ENCODE measurements at places on chromosomes 3 and 15.

GRCh38 chr15:39296955-39297354 is 283.9 kb upstream of the THBS1 start:
- DNase-seq = no peak

DNA sequence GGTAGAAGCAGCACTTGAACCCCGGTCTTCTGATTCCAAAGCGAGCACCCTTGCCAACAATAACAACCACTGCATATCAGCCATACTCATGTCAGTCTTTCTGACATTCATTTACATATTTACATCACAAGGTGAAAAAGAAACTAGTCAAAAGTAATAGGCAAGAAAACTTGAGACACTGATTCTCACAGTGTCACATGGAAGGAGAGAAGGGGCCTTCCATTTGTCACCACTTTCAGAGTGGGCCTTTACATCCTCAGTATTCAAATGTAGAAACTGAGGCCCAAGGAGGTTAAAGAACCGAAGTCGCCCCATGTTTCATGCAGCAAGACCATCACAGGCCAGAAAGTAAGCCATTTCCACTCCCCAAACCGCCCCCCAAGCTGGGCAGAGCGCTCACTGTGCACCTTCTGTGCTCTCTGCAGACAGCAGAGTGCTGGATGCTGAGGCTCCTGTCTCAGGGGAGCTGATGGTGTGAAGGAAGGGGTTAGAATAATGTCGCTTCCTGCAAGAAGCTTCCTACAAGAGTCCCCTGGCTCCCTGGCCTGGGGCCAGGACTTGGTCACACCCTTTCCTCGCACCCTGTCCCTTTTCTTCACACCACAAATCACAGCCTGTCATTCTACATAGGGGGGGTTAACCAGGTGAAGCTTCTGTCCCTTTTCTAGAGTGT is 260.1 kb downstream of the UACA start:
- DNase-seq = no peak

- no peak for DNase-seq
Observed at GRCh38 chr15:22904736-22905135, 66.3 kb downstream of the NIPA2 start.

DNA sequence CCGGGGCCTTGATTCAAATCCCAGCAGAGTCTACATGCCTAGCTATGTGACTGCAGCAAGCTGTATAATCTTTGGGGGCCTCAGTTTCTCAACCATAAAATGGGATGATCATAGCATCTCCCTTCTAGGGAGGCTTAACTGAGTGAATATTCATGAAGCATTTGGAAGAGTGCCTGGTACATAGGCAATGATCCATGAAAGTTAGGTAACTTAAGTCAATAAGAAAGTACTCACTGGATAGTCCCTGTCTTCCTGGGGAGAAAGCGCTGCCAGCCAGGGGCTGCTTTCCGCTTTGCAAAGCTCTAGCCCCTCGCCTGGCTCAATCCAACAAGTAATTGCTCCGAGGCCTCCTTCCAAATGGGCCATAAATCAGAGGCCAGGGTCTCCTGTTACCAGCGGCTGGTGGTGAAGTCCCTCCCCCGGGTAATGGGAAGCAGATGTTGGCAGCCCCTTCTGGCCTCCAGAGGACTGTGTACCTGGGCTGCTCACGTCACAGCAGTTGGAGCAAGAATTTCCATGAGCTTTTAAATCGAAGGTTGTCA is 521.9 kb upstream of the PROK2 start:
- DNase-seq = peak; percentile 61

DNA sequence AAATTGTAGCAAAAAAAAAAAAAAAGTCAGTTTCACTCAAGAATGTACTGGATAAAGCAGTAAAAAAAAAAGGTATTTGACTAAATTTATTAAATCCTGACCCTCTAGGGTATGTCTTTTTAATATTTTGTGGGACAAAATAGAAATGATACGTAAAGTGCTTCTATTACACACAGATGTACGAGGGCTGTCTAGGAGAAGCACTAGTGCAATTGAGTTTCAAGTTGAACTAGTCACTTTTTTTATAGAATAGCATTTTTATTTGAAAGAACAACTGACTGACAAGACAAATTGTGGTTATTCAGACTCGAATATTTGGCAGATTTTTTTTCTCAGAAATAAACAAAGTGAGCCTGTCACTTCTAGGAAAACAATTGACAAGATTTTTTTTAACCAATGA is 49.0 kb downstream of the CCDC54 start:
- DNase-seq = no peak

DNA sequence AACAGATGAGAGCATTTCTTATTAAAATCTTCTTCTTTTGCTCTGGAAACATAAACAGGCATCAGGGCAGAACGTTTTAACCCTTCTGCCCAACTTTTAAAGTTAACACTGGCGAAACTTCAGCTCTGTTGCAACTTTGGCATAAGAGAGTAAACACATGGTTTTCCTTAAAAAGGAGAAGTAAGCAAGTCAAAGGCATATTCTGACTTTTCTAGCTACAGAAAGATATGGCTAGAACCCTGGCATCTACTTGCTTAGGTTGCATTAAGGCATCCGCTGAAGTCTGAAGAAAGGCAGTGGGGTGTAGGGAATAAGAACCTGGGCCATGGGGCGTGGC is 13.3 kb upstream of the IL16 start:
- no peak for DNase-seq

Data from KBM-7 (cell line).